ENCODE measurements at places on chromosomes 1 and 21. TPM values are rescaled to one million over a fixed set of nuclear protein-coding genes. Genes with fewer than 3 reads are reported as not detected.

The DUSP12 gene
- total RNA-seq = 29.9 TPM

The SMIM34 gene
- not detected for total RNA-seq

The RNU1-3 gene
- under 0.01 TPM for total RNA-seq

The MSH4 gene
- 0.41 TPM for total RNA-seq

The FMO4 gene
- total RNA-seq = 4.4 TPM

The IL10 gene
- 11.1 TPM for total RNA-seq

The C4BPA gene
- not detected for total RNA-seq

The PALMD gene
- 8.1 TPM for total RNA-seq

The BRINP3 gene
- total RNA-seq = 2.2 TPM

The FYB2 gene
- total RNA-seq = not detected

DNA sequence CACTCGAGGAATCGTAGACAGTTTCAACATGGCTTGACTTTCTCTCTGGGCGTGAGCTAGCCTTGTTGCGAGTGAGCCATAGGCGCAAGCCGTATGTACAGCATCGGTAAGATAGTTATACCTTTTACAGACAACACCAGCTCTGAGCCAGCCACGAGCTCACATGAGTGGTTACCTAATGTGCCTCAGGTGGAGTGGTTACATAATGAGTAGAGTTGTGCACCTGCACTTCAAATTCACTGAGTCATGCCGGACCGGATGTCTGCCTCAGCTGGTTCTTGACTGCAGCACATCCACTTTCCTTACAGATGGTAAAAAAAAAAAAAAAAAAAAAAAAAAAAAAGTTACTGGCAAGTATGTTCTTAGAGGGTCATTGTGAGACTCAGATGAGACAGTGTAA lies 360.4 kb upstream of the NR5A2 start:
- no peaks in the 10 kb centered on the region for H3K27me3 ChIP-seq
- H3K4me1 ChIP-seq = no peaks in the 10 kb centered on the region
- no peaks in the 10 kb centered on the region for H3K36me3 ChIP-seq
- no peak for DNase-seq

- no peaks in the 10 kb centered on the region for H3K27me3 ChIP-seq
- H3K27ac ChIP-seq = no peak overlapping the region
These were observed 661.8 kb downstream of the MATN1 start for GRCh38 chr1:30061292-30062220.

GRCh38 chr1:19582318-19582717 lies 61.8 kb upstream of the NBL1 start:
- no peak overlapping the region for H3K4me3 ChIP-seq
- no peaks in the 10 kb centered on the region for H3K27me3 ChIP-seq
- H3K27ac ChIP-seq = no peak overlapping the region

- H3K4me3 ChIP-seq = no peak overlapping the region
- no peak for DNase-seq
- no peak overlapping the region for H3K27ac ChIP-seq
- no peaks in the 10 kb centered on the region for H3K27me3 ChIP-seq
These were observed 23.4 kb upstream of the PTP4A2 start for GRCh38 chr1:31961536-31961935.

- H3K4me1 ChIP-seq = no peaks in the 10 kb centered on the region
- no peaks in the 10 kb centered on the region for H3K27me3 ChIP-seq
- H3K36me3 ChIP-seq = no peaks in the 10 kb centered on the region
- no peak for DNase-seq
- no peak overlapping the region for H3K27ac ChIP-seq
These were observed 7.3 kb downstream of the ASPM start for GRCh38 chr1:197139169-197139568.

GRCh38 chr1:89998306-89998705 lies 3.4 kb downstream of the ZNF326 start:
- no peak overlapping the region for H3K4me3 ChIP-seq
- no peaks in the 10 kb centered on the region for H3K27me3 ChIP-seq
- DNase-seq = no peak
- H3K27ac ChIP-seq = no peak overlapping the region

DNA sequence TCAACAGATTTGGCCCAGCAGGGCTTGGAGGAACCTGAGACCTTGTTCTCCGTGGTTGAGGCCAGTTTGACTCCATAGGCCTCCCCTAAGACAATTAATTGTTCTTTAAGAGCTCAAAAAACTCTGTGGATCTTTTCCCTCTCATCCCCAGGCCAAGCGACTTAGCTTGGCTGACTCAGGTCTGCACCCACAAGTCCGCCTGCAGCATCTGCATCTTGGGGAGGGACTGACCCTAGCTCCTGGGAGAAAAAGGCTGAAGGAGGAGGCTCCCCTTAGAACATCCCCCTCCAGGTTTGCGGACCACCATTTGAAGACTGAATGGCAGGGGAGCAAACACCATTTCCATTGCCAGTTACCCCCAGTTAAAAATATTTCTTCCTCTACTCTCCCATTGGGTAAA lies 1.5 kb upstream of the HES2 start:
- no peak overlapping the region for H3K27ac ChIP-seq
- H3K27me3 ChIP-seq = peaks cover 68% of the 10 kb centered on the region
- peaks cover 48% of the 10 kb centered on the region for H3K4me1 ChIP-seq
- no peak for DNase-seq
- no peaks in the 10 kb centered on the region for H3K36me3 ChIP-seq

GRCh38 chr1:244327533-244327932 lies 124.2 kb downstream of the ADSS2 start:
- no peak for DNase-seq
- no peaks in the 10 kb centered on the region for H3K36me3 ChIP-seq
- no peak overlapping the region for H3K4me3 ChIP-seq
- H3K4me1 ChIP-seq = peaks cover 6% of the 10 kb centered on the region

DNA sequence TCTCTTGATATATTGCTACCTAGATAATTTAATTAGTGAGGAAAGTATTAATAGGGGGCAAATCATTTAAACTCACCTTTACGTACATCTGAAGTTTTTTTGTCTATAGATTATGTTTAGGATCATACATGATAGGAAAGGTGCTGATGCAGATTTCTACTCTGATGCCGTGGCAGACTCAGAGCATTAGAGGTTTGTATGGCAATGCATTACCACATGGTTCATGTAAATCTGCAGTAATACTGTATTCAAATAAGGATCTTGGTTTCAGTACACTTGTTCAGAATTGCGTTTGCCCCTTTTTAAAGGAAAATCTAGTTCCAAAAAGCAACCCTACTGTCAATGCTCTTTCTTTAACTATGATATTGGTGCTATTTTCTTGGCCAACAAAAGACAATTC lies 288.3 kb downstream of the PTPRC start:
- H3K4me3 ChIP-seq = no peak overlapping the region
- no peak for DNase-seq
- H3K27me3 ChIP-seq = no peaks in the 10 kb centered on the region

DNA sequence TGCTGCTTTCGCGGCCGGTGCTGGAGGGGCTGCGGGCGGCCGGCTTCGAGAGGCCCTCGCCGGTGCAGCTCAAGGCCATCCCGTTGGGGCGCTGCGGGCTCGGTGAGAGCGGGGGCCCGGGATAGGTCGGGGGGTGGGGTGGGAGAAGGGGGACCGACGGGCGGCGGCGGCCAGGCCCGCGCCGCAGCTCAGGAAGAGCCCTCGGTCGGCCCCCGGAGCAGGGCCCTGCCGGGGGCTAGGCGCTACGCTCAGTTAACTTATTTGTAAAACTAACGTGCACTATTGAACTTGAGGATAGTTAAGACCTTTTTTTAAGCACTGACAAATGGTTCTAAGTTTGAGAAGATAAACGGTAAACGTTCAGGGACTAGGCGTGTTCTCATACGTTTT lies 418 bp downstream of the DDX20 start:
- H3K27me3 ChIP-seq = no peaks in the 10 kb centered on the region
- DNase-seq = no peak
- H3K4me1 ChIP-seq = peaks cover 30% of the 10 kb centered on the region
- peak overlapping the region; percentile 93 for H3K27ac ChIP-seq
- peak overlapping the region; percentile 88 for H3K4me3 ChIP-seq
- no peaks in the 10 kb centered on the region for H3K36me3 ChIP-seq

GRCh38 chr1:82604524-82604923 lies 803.8 kb downstream of the ADGRL2 start:
- no peak for DNase-seq
- no peak overlapping the region for H3K27ac ChIP-seq
- no peaks in the 10 kb centered on the region for H3K27me3 ChIP-seq
- no peak overlapping the region for H3K4me3 ChIP-seq

- peaks cover 4% of the 10 kb centered on the region for H3K36me3 ChIP-seq
- H3K4me3 ChIP-seq = no peak overlapping the region
- no peak for DNase-seq
These were observed 79.7 kb downstream of the RUNX3 start for GRCh38 chr1:24850328-24850920.

DNA sequence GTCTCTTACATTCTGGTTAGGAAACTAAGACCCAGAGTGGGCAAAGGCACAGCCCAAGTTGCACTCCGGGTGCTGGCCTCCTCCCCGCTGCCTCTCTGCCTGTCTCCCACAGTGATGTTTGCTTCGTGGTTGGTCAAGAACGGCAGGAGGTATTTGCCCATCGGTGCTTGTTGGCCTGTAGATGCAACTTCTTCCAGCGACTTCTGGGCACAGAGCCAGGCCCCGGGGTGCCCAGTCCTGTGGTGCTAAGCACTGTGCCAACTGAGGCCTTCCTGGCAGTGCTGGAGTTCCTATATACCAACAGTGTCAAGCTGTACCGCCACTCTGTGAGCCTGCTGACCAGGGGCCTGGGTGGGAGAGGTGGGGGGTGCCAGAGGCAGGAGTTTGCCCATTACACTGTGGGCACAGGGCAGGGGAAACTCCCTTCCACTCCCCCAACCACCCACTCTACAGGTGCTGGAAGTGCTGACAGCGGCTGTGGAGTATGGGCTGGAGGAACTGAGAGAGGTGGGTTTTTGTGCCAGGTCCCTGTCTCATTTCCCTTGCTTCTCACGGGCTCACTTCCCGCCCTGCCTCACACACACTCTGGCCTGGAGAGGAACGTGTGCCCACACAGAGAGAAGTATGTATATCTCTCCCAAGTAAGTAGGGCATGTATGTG lies 1.9 kb downstream of the BTBD19 start:
- peak overlapping the region; percentile 35 for H3K4me3 ChIP-seq
- peak overlapping the region; percentile 97 for H3K27ac ChIP-seq
- peaks cover 63% of the 10 kb centered on the region for H3K4me1 ChIP-seq
- H3K27me3 ChIP-seq = no peaks in the 10 kb centered on the region

Measured in sigmoid colon (tissue), 7 donors.